ENCODE measurements at places on chromosomes 12 and 14.

DNA sequence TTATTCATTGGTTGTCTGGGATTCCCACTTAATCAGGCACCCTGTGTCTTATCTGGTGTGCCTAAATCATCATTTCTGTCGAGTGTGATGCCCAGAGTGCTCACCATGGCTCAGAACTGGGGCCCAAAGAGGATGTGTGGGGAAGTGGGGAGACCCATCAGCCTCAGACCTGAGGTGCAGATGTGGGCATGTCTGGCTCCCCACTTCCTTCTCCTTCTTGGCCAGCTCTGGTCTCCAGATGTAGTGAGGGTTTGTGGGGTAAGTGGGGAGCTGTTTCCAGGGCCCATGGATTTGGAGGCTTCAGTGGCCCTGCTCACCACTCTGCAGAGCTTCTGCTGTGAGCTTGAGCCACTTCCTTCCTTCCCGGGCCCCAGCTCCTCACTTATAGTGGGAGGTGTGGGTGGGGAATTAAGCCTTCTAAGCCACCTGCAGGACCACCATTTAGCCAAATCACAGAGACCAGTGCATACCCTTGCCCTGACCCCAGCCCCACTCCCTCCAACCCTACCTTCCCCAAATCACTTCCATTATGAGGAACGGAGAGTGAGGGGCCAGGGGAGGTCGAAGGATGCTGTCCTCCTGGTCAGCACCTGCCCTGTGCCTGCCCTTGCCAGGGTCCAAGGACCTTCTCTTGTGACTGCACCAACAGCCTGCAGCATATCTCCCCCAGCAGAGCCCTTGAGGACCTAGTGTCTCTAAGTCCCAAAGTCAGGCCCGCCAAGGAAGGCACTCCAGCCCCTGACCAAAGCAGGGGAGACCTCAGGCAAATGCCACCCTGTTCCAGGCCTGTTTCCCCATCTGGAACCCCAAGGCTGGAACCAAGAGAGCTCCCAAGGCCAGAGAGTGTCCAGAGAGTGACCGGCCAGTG lies 278.2 kb upstream of the RTL1 start:
- DNase-seq: no peak

- DNase-seq: no peak
Observed at GRCh38 chr14:72387726-72388125, 455.5 kb downstream of the RGS6 start.

DNA sequence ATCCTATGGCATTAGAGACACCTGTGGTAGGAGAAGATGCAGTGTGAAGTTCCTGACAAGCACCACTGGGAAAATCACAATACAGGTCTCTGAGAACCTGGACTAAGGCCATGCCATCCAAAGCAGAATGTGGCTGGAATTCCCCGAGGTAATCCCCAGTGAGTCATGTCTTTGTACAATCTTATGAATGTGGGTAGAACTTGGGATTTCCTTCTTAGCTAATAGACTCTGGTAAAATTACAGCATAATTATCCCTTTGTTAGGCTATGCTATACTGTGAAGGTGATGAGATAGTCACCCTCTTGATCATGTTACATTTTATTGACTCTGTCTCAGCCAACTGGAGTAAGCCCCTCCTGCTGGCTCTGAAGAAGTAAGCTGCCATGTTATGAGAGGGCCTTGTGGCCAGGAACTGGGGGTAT lies 224.3 kb upstream of the DCN start:
- DNase-seq: no peak

GRCh38 chr12:26537126-26537525 lies 295.9 kb downstream of the ITPR2 start:
- no peak for DNase-seq

GRCh38 chr12:51318846-51319599 lies 5.0 kb downstream of the BIN2 start:
- DNase-seq: no peak

- no peak for DNase-seq
Observed at GRCh38 chr14:58635091-58635830, 2.5 kb upstream of the DACT1 start.

- DNase-seq: no peak
Observed at GRCh38 chr14:99630202-99630601, 14.7 kb upstream of the HHIPL1 start.

DNA sequence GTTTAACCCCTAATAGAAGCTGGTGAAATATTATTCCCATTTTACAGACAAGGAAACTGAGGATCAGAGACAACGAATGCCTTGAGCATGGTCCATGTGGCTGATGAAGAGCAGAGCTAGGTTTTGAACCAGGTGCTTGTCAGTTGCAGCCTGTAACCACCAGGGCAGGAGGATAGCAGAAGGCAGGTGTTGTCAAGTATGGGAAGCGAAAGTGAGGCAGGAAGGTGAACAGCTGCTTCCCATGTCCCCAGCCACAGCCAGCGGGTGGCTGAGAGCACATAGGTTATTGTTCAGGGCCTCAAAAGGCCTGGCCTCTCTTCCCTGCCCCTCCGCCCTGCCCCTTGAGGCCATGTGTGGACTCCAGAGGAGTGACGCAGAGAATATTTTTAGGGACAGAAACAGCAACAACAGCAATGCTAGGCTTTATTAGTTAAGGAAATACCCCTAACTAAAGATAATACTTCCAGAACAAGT lies 39.6 kb downstream of the IQSEC3 start:
- DNase-seq: no peak

DNA sequence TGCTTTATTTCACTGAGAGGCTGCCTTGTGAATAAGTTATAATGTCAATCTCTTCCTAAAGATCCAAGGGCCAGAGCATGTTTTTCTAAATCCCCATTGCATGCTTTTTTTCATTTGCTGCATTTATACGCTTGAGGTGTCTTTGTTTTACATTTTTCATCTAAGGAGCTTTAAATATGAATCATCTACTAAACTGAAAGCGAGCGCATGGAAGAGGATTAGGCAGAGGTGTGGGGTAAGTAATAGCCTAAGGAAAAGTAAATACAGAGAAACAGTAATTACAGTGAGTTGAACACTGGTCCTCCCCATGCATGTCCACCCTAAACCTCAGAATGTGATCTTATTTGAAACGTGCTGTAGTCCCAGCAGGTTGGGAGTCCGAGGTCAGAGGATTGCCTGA lies 76.4 kb upstream of the METAP2 start:
- no peak for DNase-seq

DNA sequence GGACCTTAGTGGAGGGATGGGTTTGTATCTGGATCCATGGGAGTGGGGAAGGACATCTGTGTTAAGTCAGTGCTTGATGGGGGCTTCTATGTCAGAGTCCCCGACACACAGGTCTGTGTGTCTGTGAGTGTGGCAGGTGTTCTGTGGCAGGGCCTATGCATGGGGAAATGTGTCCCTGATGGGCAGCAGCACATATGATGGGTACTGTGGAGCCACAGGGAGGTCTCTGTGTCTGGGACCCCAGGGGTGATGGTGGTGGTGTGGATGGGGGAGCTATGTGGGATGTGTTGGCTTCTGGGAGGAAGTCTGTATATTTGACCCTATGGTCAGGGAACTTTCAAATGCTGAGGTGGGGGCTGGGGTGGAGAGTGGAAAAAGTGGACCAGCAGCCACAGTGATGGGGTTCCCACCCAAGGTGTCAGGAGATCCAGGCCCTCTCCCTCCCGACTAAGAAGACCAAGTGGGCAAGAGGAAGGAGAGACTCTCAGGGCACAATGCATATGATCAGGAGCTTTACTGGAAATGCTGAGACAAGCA lies 16.5 kb downstream of the KRT7 start:
- no peak for DNase-seq
